ENCODE measurements at places on chromosomes 3 and 15.

GRCh38 chr3:114104414-114104813, 47.9 kb downstream of the QTRT2 start:
- no peak for DNase-seq

DNA sequence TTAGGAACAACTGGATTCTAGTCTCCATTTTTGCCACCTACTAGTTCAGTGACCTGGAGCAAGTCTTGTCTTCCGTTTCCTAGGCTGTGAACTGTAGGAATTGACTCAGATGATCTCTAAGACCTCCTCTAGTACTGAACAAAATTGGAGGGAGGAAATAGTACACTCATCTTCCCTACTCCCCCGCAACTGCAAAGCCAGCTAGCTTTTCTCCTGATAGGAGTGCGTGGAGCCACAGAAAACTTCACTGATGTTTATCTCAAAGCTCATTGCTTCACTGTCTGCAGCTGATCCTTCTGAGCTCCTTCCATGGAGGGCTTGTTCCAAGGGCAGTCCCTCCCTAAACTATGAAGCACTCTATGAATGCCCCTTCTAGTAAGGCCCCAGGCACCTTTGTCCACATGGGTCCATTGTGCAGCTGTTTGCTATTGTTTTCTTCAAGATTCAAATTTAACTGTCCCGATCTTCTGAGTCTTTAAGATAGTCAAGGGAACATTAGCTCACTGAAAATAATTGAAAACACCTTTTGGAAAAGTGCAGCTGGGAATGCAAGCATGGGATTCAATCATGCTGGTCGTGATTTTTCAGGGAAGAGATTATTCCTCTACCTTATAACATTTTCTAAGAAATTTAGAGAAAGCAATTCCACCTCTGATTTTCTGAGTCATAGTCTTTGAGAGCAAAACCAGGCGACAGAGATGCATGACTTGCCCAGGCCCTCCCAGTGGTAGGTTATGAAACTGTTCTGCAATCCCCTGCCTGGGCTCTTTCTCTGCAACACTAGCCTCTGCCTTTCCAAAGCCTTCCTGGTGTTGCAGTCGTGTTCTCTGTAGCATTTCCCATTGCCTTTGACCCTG, 24.3 kb downstream of the FILIP1L start:
- no peak for DNase-seq

DNA sequence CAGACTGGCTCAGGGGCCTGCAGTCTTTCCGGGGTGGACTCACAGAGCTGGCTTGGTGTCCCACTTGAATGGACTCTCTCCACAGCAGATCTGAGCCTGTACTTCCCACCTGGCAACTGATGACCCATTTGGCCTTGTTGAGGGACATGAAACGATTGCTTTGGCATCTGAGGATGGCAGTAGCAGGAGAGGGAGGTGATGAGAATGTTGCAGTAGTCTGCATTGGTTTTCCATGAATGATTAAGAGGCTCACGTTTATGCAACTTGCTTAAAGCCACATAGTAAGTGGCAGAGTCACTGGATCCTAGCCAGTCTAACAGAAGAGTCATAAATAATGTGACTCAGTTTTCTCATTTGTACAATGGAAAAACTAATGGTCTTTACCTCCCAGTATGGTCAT, 21.9 kb downstream of the IL20RB start:
- no peak for DNase-seq

DNA sequence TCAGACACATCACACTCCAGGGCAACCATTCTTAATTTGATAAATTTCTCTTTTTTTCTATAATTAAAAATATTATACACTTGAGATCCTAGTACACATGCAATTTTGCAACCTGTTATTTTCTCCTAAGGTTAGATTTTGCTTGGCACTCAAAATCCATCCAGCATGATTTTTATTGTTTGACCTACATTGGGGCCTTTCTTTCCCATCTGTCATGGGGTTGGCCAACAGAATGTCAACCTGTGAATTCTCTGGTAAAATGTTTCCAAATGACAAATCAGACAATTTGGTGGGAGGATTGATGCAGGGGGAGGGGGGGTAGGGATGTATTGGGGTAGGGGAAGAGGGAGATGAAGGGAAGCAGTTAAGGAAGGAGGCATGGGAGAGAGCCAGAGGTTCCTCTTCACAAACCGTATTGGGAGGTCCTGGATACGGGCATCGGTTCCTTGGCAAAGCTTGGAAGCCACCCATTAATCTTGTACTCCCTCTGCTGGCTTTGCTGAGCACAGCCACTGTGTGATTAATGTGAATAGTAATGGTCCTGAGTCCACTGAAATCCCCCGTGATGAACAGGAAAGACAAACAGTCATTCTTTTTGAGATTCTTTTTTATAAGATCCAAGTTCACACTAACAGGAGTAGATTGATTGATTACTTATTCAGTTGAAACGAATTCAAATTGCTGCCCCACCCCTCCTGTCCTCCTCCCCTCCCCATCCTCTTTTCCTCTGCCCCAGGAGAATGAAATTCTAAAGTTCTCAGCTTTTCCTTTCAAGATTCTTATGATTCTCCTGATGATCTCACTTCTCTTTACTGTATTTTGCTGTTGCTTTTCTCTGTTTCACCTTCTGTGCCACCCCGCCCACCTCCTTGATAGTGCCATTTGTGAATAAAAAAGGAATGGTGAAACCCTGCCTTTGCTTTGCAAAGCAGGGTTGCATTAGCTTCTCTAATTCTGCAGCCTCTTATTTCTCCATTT, 82.2 kb upstream of the SLC25A26 start:
- peak; percentile 24 for DNase-seq

DNA sequence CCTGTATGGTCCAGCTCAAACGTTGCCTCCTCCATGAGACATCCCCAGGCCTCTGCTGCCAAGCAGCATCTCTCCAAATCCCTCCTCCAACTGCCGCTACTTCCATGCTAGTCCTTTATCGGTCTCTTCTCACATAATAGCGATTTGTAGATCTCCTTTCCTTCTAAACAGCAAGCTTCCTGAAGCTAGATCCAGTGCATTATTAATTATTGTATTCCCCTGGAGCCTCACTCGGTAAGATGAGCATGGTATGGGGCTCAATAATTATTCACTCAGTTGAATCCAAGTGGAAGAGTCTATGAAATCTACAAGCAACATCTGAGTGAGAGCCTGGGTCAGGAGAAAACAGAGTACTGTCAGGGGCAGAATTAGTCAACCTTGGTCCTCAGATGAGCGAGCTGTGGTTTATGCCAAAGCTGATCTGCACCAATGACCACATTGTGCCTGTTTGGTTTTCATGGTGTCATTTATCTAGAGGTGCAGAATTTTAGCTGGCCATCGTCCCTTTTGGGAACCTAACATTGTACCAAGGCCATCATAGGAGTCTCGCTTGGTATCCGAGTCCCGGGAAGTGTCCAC, 93.8 kb upstream of the UBE2E1 start:
- no peak for DNase-seq

DNA sequence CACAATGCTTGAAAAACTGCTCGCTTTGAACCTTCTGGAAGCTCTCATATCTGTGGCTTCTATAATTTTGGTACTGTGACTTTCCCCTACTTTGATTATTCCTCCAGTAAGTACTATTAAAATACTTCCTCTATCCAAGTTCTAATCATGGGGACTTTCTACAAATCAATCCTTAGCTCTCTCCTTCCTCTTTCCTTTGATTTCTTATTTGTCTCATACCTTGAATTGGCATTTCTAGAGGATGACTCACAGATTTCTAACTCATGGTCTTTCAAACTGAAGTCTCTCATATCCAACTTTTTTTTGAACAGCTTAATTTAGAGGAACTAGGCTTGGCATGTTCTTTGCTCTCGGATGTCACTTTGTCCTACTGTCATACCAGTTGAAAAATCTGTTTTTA, 241.8 kb downstream of the TBC1D5 start:
- DNase-seq = no peak

- no peak for DNase-seq
Measured at GRCh38 chr15:85929786-85930185, 135.1 kb upstream of the KLHL25 start.

- no peak for DNase-seq
Measured at GRCh38 chr15:50182219-50183013, 420 bp downstream of the SLC27A2 start.

- DNase-seq = no peak
Measured at GRCh38 chr15:64144565-64145281, 6.8 kb upstream of the SNX22 start.

GRCh38 chr15:92155934-92156333, 237.7 kb upstream of the ST8SIA2 start:
- DNase-seq = no peak

DNA sequence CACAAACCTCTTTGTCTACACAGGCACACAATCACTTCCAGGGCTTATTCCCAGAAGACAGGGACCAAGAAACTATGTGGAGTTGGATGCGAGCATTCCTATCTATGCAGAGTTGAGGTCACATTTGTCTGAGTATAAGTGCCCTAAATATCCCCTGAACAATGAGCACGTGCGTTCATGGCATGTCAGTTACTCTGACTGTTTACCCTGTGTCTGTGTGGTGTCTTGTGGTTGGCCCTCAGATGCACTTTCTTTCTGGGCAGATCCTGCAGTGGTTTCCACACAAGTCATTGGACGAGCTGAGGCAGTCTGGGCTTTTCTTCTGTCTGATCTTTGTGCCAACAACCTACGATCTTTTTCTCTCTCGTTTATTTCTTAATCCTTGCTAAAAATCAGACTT, 134.5 kb downstream of the FBN1 start:
- no peak for DNase-seq

- no peak for DNase-seq
Measured at GRCh38 chr3:138448631-138449030, 14.2 kb downstream of the ESYT3 start.

- no peak for DNase-seq
Measured at GRCh38 chr3:186757686-186758220, 25.6 kb upstream of the EIF4A2 start.

DNA sequence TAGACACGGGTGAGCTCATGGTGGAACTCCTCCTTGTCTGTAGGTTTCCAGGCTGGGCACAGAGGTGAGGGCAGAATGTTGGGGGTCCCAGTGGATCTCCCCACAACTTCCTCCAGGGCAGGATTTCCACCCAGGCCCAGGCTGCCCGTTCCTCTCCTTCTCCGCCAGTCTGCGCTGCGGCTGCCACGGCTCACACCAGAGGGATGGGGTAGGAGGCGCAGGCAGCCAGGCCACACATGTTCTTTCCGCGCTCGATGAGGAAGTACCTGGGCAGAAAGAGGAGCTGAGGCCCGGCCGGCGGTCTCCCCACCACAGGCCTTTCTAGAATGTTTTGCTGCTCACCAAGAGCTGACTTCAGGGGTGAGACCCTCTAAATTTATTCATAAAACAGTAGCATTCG, 22.9 kb downstream of the CTSH start:
- no peak for DNase-seq

GRCh38 chr15:77040673-77041072, 30.2 kb downstream of the TSPAN3 start:
- no peak for DNase-seq

DNA sequence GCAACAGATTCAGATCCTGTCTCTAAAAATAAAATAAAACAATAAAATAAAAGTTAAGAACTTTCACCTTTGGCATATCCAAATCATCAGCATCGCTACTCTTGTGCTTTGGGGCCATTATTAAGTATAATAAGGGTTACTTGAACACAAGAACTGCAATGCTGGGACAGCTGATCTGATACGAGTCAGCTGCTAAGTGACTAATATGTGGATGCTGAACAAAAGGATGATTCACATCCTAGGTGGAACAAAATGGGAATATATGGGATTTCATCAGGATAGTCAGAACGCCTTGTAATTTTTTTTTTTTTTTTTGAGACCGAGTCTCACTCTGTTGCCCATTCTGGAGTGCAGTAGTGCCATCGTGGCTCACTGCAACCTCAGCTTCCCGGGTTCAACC, 29.7 kb downstream of the BUB1B start:
- no peak for DNase-seq

DNA sequence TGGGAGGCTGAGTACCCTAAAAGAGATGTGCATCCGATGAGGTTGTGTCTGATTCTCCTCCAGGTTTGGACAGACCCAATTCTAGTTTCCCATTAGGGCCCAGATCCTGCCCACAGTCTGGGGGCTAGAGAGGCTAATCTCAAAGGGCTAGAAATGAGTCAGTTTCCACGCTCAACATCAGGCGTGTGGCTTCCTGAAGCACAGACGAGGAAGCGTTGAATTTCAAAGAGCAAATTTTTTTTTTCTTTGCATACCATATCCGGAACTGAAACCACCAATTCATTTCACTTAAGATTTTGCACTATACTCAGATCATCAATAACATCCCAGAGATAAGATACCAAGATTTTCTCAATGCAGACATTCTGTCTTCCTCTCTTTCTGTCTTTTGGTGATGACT, 173.8 kb upstream of the BCL6 start:
- no peak for DNase-seq

DNA sequence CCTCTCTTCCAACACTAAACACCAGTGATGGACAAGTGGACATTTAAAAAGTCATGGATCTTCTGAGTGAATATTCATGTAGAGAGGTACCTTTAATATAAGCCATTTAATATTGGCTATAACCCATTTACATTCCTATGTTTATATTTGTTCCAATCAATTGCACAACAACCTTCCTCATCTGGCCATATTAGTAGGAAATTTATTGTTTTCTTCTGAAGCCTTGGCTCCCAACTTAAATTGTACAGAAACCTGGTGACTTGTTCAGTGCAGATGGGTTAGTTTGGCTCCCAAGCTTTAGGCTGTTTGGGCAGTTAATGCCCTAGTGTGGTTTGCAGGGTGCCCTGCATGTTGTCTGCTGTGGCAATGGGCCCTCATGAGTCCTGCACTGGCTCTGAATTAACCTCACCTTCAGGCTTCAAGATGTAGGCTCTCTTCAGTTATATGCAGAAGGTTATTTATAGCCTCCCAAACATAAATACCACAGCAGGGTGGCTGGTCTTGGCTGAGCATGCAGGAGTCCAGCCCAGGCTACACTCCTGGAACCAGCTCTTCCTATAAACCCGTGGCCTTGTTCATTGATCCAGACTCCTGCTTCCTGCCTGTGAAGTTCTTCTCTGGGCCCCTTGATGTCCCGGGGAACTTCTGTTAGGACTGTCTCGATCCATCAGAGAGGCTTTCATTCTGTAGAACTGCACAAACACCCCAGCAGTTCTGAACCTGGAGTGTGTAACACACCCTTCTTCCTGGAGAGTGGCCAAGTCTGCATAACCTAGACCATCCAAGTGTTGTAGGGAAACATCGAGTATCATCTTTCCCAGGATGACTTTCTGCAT, 57.0 kb downstream of the DUT start:
- DNase-seq = no peak

- DNase-seq = no peak
Measured at GRCh38 chr3:132655471-132655870, 4.1 kb downstream of the ACAD11 start.

DNA sequence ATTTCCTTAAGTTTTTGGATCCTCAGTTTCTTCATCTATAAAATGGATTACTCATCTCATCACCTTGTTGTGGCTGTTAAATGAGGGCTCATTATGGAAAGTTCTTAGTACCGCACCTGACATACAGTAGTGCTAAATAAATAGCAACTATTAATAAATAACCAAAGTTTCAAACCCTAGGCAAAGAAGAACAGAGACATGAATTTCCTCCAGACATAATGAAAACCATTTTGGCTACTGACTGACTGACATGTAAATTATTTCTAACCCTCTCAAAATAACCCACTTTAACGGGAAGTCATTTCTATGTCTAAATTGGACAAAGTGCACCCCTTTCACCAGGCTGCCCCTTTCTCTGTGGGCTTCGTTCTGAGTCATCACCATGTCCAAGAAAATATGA, 17.4 kb upstream of the KLHL6 start:
- no peak for DNase-seq
